ENCODE measurements at places on chromosomes 2 and 18.
A peak's percentile ranks its signal among the peaks of the same experiment; 100 is the strongest.

GRCh38 chr2:151027151-151027550, 234.5 kb downstream of the RBM43 start:
- DNase-seq: no peak

DNA sequence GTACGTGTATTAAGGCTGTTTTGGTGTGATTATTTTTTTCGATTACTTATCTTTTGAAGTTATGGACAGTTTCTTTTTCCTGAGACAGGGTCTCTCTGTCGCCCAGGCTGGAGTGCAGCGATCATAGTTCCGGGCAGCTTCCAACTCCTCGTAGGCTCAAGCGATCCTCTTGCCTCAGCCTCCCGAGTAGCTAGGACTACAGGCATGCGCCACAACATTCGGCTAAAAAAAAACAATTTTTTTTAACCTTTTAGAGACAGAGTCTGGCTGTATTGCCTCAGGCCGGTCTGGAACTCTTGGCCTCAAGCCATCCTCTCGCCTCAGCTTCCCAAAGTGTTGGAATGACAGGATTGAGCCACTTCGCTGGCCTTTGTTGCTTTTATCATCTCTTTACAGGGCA, 945 bp downstream of the HAT1 start:
- DNase-seq: no peak

DNA sequence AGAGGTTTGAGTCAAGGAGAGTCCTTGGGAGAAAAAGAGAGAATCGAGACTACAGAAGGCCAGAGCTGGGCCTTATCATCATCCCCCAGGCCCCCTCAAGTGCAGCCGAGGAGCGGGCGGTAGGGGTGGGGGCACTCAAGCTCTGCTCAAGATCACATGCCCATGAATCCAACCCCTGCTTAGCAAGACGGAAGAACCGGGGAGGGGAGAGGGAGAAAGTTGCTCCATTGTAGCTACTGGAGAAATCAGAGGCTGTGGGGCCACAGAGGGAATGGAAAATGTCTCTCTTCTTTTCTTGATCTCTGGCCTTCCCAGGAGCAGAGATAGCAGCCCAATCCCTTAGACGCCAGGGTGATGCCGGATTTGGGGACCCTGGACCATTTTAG, 14.6 kb downstream of the SLC4A3 start:
- no peak for DNase-seq

DNA sequence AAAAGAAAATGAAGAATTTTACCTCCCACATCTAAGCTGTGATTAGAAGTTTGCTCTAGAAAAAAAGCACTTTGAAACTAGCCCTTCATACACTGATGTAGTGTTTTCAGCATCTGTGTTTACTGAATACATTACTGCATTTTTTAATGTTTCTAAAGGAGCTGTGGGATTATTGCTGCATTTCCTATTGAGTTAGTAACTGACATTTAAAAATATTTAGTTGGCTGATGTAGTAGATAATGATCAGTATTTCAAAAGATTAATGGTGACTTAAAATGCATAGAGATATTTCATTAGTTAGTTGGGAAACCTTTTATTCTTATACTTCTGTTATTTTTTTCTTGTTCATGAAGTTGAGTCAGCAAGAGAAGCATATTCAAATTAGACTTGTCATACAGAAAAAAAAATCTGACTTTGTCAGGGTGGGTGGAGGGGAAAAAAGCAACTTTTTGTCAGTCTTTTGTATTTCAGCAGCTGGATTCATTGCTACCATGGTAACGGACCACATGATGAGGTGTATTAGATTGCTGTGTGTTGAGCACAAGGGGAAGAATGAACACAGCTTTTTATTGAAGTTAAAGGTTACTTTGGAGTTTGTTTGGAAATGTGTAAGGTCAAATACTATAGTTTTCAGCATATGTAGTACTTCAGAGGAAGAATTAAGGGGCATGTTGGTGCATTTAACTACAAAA, at the start of gene DTNA:
Gene DTNA (plus strand): TSS at position 549 of the 692 bp plus-strand sequence. CDS start 45,679 bp downstream, outside the sequence.
- DNase-seq: peak; percentile 68

- no peak for DNase-seq
Measured at GRCh38 chr2:177540283-177540682, 147.7 kb downstream of the AGPS start.
